ENCODE measurements at places on chromosomes 6 and 20.

GRCh38 chr6:45375449-45375848, 2.3 kb downstream of the SUPT3H start:
- no peak for DNase-seq

DNA sequence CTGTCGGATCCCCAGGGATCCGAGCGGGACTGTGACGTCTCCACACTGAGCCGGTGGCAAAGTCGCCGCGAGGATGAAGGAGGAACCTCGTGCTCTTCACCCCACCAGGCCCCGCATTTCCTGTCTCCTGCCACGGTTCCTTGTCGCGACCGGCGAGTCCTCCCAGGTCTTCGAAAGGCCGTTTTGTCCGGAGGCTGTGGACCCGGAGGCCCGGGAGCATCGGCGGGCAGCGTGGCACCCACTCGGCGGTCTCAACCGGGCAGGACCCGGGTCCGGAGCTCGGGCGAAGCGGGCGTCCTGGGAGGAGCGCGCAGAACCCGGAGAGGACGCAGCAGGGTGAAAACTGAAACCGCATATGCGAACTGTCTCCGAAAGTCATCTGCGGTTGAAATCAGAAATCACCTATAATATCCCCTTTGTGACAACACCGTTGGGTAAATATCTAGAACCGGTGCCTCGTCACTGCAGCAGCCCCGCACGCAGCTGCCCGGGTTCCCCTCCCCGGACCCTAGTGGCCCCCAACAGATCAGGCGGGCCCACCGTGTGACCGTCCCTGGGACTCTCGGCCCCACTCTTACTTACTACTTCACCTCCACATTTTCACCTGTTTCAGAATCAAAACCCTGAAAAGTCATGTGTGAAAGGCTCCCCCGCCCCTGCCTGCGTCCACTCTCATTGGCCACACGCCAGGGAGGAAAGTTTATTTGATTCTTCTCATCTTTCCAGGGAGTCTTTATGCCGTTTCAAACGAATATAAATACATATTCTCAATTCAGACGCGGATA, 3.1 kb upstream of the ULBP2 start:
- no peak for DNase-seq

DNA sequence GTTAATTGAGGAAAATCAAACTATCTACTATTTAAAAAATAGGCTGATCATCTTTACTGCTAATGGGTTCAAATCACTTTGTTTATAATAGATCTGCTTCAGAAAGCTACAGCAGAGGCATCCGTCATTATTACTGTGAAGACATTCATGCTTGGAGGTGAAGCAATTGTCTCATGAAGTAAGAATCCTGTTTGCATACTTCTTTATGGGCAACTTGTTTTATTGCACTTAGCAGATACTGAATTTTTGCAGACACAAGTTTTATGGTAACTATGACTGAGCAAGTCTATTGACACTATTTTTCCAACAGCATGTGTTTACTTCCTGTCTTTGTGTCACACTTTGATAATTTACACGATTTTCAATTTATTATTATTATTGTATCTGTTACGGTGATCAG, 573.9 kb downstream of the RFPL4B start:
- DNase-seq: no peak

- DNase-seq: no peak
Measured at GRCh38 chr6:29517245-29517644, 29.5 kb upstream of the MAS1L start.

DNA sequence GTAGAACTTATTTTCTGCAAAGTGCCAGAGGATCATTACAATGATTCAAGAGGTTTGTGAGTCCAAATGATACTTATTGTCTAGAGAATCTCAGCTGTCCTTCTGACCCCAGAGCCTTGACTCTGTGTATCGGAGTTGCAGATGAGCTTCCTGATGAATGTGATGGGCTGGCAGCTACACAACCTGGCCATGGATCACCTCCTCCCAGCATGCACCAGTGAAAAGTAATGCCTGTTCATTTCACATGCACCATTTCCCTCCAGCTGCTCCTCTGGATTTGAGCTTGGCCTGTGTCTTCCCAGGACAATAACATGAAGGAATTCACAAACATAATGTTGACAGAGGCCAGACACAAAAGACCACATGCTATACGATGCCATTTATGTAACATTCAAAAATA, 30.0 kb downstream of the SNHG17 start:
- no peak for DNase-seq

DNA sequence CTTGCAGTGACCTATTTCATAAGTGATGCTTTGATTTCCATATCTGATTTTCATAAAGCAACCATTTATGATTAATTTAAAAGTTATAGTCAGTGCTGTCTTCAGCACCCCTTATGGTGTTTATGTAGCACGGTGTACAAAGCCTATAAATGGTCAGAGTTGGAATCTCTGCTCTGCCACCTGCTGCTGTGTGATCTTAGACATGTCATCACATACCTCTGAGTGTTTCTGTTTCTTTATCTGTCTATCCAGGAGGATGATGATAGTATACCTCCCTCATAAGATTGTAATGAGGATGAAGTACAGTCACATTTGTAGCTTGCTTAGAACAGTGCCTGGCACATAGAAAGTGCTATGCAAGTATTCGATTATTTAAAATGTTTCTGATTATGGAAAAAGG, 100.5 kb downstream of the SAMD3 start:
- no peak for DNase-seq

DNA sequence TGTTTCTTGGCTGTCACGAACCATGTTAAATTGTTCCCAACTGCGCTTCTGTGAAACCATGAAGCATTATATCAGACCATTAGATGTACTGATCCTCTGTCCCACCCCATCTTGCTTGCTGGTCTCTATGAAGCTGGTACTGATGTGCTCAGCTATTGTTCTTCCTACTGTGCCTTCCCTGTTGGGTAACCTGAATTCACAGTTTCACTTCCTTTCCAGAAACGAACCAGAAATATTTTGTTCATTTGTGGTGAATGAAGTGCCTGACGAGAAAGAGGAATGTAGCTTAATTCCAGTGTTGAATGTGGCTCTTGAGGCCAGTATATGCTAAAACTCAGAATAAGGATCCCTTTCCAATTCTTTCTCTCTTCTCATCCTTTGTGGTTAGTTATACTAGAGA, 58.1 kb upstream of the SNAP91 start:
- no peak for DNase-seq

DNA sequence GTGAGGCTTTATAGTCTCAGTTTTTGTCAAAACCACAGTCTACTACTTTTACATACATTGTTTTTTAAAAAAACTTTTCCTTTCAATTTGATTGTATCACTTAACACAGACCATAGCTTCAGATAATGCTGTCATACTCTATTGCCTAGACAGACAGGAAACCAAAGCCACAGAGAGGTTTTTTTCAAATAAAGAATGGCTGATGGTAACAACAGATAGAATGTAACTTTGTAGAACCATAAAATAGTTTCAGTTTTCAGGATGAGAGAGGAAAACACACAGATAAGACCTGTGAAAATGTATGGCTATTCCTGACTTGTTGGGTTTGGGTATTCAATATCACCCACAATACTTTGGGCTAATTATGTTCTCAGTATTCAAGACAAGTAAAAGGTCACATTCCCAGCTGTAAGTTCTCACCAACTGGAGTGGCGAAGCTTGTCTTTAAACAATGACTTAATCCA, 94.0 kb downstream of the ADGRG6 start:
- no peak for DNase-seq

DNA sequence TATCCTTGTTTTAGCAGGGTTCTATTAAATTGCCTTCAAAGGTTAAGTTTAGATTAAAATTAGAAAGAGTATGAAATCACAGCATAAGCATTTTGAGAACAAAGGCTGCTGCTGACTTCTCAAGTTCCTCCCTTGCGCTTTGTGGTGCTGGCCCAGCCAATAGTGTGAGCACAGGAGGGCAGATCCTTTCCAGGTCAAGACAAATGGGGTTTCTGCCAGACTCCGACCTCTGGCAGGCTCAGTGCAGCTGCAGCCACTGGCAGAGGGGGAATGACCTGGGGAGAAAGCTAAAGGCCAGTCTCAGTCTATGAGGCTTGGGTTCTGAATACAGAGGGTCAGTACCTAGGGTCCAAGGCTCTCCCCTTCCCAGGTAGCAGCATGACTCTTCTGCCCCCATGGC, 27.0 kb downstream of the CLIC5 start:
- no peak for DNase-seq

DNA sequence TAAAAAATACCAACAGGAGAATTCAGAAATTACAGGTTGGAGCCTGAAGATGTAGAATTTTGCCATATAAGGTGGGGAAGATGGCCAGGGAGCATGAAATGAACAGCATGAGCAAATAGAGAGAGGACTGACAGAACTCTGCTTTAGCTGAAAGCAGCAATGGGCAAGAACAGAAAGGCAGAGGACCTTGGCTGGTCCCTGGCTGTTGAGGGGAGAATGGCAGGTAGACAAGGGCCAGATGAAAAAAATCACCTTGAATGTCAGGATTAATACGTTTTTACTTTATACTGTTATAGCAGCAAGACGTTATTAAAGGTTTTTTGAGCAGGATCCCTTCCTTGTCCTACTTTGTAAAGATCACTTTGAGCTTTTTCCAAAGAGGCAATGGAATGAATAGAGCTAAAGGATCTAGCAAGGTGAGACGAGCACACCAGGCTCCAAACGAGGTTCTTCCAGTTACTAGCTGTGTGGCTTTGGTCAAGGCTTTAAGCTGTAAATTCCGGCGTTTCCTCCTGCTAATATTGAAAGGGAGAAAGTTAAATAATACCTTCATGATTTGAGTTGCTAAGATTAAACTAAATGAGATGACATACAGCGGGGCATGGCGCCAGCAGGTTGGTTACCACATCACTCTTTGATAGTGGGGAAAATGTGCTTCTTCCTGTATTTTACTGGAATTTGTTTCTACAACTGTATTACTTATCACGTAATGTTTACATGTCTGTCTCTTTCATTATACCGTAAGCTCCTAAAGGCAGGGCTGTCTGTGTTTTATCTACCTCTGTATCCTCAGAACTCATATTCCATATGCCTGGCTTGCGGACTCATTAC, 776 bp downstream of the PPIL1 start:
- DNase-seq: no peak

- DNase-seq: no peak
Measured at GRCh38 chr6:155309150-155309549, 5.1 kb downstream of the TFB1M start.

- DNase-seq: no peak
Measured at GRCh38 chr20:32894026-32894483, 35.3 kb downstream of the EFCAB8 start.

GRCh38 chr20:38094373-38094891, 60.9 kb downstream of the RPRD1B start:
- DNase-seq: no peak

GRCh38 chr20:2336471-2336870, 40.7 kb downstream of the TGM3 start:
- DNase-seq: no peak

Data from lower lobe of right lung (tissue), 2 donors.